ENCODE measurements at places on chromosomes 7 and 10.

DNA sequence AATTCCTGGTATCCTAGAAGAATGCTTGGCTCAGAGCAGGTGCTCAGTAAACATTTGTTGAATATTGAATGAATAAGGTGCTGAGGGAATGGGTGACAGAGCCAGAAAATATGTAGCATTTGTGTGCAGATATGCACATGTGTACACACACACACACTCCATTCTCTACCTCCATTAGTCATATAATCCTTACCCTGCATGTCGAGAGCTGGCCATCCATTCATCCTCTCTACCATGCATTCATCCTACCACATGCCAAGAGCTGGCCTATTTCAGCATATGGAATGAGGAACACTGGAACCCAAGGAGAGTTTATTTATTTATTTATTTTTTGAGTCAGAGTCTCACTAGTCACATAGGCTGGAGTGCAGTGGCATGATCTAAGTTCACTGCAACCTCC lies 284.8 kb downstream of the PLXNA4 start:
- no peak for DNase-seq

DNA sequence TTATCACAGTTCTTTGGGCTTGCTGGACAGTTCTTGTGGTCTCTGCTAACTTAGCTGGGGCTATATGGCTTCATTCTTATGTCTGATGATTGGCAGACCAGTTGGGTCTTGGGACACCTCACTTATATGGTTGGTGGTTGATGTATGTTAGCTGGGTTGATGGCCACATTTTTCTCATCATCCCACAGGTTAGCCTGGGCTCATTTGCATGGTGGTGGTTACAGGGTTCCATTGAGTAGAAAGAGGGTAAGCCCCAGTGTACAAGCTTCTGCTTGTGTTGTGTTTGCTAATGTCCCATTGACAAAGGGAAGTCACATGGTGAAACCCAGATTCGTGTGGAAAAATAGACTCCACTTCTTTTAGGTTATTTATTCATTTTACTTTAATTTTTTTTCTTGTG lies 40.6 kb downstream of the TMEM60 start:
- DNase-seq: no peak

DNA sequence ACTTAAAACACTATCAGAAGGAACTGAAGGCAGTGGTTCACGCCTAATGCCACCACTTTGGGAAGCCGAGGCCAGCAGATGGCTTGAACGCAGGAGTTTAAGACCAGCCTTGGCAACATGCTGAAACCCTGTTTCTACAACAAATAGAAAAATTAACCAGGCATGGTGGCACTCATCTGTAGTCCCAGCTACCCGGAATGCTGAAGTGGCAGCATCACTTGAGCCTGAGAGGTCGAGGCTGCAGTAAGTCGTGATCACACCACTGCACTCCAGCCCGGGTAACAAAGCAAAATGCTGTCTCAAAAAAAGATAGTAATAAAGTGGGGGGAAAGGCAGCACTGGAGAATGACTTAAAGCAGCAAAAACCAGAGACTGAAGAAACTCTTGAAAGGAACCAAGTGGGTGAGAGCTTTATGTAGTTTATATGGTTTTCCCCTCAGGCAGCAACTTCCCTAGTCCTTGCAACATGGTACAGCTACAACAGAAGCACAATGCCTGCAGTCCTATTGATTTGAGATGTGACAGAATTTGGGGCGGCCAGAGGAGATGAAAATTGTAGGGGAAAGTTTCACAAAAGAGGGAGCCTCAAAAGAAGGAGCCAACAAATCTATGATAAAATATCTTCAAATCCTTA lies 38.1 kb downstream of the GDI2 start:
- DNase-seq: no peak

DNA sequence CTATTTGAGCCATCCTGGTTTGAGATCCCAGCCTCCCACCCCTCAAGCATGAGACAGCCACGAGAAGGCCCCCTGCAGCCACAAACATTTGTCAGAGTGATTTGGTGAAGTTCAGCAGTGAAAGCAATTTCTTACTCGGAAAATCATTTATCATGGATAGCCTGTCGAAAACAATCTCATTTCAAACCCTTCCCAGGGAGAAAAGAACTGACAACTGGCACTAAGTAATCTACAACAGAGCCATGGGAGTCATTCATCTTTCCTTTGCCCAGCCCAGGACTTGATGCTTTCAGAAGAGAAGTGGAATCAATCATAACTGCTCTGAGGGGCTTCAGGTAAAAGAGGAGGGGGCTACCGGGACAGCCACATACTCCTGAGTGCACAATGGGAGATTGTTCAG lies 411.2 kb downstream of the KCNMA1 start:
- no peak for DNase-seq

Measured in CD4-positive, alpha-beta T cell treated with Interleukin-1 beta for 1 hour (primary cell).